ENCODE measurements at places on chromosomes 2 and 18.
A peak's percentile ranks its signal among the peaks of the same experiment; 100 is the strongest.

GRCh38 chr2:224930990-224931389 lies 111.3 kb downstream of the DOCK10 start:
- no peak for DNase-seq

DNA sequence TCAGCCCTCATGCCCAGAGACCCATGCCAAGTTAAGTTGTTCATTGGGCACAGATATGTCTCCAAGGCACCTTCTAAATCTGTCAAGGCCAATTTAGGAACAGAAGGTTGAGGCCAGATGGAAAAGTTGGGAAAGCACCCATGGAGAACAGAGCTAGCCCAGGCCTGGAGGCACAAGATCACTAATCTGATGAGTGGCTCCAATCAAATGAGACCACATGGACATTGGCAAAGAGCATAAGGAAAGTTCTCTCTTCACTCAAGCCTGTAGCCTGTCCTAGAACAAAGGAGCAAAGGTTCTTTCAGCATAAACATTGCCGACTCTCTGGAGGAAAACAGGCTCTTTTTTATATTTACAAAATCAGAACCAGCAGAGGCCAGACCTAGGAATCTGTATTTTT lies 154.8 kb downstream of the RNF152 start:
- no peak for DNase-seq

- DNase-seq = no peak
These were observed 57.2 kb upstream of the RTN4 start for GRCh38 chr2:55107436-55107835.

- no peak for DNase-seq
These were observed 70.5 kb upstream of the PPP1CB start for GRCh38 chr2:28681158-28681571.

GRCh38 chr2:68519236-68519635 lies 51.9 kb downstream of the APLF start:
- DNase-seq = no peak

DNA sequence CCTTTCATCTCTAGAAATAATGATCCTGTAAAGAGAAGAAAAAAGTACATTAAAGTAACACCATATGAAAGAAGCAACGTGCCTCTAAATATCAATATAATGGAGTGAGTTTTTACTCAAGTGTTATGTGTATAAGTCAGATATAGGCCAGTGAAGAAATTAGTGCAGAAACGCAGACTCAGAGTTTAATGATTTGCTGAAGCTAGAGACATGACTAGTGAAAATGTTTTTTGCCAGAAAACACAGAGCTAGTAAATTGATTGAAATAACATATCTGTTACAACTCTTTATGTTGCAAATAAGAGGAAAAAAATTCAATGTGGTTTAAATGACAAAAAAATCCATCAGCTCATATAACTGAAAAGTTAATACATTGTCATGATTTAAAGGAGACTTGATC lies 217.2 kb upstream of the NXPH2 start:
- no peak for DNase-seq

GRCh38 chr2:1663621-1664020 lies 80.7 kb downstream of the PXDN start:
- DNase-seq = peak; percentile 36

DNA sequence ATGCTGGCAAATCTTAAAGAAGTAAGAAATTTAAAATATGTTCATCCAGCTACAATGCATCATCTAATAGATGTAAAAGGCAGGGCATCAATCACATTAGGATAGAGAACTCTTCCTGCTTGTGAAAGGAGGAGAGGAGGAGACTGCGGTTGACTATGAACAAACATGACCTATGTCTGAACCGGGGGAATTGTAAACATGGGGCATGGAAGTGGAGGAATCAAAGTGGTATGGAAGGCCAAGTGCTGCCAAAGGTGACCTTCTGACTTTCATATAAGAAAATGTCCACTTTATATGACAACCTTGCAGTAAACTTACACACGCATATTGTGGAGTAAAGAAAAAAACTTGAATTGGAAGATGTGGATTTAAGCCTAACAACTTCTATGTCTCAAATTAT lies 20.0 kb upstream of the SLC8A1 start:
- DNase-seq = no peak

- no peak for DNase-seq
These were observed 50.0 kb upstream of the TTC39C start for GRCh38 chr18:23964282-23965238.

DNA sequence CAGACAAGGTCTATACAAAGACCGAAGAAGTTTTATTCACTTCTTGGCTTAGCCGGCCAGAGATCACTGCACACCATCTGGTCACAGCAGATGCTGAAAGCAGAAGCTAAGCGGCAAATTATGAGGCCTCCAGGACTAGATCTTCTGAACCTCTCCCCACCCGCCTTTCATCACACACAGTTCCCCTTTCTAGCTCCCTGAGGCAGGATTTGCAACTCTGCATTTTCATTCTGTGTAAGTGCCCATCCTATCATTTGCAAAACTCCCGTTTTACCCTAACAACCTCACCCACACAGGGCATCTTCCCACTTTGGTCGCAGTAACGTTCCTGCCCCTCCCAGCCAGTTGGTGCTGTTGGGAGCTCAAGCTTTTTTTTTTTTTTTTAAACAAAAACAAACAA lies 3.1 kb upstream of the MOB1A start:
- no peak for DNase-seq

DNA sequence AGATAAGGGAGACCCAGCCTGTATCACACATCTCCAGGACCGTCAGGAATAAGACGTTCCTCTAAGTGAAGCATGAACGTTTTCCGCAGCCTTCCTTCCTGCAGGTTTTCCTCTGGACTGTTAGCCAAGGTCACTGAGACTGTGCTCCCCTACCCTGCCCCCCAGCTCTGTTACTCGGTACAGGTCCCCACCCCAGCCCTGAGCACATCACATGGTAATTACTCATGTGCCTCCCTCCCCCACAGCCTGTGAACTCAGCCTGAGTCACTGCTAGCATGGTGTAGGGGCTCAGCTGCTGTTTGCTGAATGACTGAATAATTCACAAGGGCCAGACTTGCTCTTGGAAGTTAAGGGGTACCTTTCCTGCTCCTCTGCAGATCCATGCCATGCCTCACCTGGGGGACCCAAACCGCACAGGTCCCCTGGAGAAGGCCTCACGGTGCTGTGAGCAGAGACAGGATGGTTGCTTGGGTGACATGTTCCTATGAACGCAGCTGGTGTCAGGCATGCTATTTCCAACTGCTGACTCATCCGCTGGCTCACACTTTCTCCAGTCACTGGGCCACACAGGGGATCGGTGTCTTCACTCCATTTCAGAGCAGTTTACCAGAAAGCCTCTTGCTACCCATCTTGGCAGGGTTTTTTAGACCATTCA lies 88.2 kb downstream of the PLB1 start:
- DNase-seq = peak; percentile 71

DNA sequence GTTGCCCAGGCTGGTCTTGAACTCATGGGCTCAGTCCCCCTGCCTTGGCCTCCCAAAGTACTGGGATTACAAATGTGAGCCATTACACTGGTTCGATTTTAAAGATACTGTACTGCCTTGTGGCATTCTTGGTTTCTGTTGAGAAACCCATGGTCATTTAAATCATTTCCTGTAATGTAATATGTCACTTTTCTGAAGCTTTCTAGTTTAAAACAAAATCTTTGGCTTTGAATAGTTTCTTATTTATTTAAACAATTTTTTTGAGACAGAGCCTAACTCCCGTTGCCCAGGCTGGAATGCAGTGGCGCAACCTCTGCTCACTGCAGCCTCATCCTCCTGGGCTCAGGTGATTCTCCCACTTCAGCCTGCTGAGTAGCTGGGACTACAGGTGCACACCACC lies 8.9 kb downstream of the ZNF512 start:
- no peak for DNase-seq

DNA sequence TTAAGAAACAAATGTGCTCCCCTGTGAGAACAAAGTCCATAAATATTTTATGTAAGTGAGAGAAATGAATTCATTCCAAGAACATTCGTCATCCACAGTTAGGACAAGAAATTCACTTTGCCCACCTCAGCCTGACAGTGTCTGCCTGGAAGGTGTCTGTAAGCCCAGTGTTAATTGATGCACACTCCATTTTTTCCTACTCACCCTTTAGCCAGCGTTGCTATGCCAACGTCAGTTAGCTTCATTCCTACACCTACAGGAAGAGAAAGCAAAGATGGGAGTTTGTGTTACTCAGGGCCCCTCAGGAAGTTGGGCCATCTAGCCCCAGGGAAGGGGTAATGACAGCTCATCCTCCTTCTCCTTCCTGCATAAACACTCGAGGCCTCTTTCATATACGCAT lies 131.0 kb downstream of the ALPK2 start:
- DNase-seq = no peak

DNA sequence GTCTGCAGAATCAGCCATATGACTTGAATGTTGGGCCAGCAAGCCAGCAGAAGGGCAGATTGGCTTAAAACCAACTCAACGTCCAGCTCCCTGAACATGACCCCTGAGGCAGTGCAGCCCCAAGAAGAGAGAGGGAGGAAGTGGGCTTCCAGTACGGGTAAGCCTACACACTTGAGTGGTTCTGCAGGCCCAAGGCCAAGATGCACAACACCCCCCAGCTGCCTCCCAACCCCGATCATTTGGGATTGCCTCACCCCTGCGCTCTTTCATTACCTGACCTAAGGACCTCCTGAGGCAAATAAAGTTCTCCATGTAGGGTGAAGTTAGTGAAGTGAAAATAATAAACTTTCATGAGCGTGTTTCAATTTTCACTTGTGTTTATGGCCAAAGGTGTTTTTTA lies 536.0 kb downstream of the TNS1 start:
- DNase-seq = no peak

DNA sequence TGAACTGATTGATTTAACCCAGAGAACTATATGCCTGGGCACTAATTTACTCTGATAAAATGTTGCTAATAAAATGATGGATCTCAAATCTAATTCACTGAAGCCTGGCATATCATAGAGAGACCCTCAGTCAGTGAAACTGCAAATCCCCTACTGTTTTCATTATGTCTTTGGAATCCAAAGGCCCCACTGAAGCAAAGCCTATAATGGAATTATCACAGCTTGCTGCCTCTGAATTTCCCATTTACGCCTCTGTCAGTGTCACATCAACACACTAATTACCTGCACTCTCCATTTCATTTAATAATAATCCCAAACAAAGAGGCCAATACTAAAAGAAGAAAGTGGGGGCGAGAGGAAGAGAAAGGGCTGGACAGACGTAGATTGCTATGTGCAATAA lies 470.9 kb downstream of the MBD2 start:
- no peak for DNase-seq

GRCh38 chr2:61272421-61273070 lies 110.6 kb downstream of the C2orf74 start:
- no peak for DNase-seq

- no peak for DNase-seq
These were observed 265.4 kb downstream of the STK39 start for GRCh38 chr2:167981945-167982344.

- no peak for DNase-seq
These were observed 201.8 kb upstream of the KLHL14 start for GRCh38 chr18:32974421-32975162.

GRCh38 chr2:203543898-203544328 lies 8.8 kb upstream of the RAPH1 start:
- no peak for DNase-seq

GRCh38 chr2:228600265-228600664 lies 418.8 kb upstream of the SPHKAP start:
- DNase-seq = no peak

DNA sequence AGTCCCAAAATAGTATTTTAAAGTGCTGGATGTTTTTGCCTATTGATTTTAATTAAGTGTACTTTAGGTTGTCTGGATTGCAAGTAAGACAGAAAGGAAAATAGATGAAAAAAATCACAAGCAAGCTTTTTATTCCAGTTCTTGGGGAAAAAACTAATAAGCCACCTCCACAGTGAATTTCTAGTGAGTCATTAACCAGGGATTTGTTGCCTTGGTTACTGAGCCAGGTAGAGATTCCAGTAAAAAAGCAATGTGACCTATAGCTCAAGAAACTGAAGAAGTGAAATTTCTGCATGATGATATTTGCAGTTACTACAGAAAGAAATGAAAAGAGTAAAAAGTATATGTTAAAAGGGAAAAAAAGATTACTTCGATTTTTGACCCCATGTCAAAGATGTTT lies 160.6 kb downstream of the METTL4 start:
- DNase-seq = no peak

DNA sequence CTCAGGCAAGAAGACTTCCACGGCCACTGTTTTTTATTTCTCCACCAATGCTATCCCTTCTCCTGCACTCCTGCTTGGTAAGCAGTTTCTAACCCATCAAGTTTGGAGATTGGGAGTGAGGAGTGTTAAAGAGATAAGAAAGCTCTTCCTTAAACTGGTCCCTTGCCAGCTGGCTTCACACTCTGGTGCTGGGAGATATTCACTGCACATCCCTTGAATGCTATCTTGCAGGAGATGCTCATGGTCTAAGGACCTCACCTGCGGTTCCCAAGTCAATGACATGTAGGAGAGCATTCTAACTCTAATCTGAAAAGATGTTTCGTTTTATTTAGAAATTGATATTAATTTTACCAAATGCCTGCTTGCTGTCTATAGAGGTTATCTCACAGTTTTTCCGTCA lies 28.2 kb upstream of the CYRIA start:
- DNase-seq = no peak

DNA sequence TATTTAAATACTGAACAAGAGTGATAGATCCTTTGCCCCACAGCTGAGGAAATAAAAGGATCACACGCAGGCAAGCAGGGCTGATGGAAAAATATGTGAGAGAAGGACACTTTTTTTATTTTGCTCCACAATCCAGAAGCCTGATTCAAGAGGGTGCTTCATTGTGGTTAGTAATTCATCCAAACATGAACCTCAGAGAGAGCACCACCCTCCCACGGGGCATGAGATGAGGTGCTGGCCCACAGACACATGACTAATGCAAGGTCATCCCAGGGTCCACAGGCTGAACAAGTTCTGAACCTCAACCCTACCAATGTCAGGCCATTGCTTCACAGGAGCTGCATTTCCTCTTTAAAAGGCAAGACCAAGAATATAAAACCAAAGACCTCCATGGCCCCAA lies 239.6 kb downstream of the MREG start:
- no peak for DNase-seq

- no peak for DNase-seq
These were observed 391 bp upstream of the TMEM17 start for GRCh38 chr2:62506421-62506750.

- DNase-seq = no peak
These were observed 12.7 kb downstream of the ABCB11 start for GRCh38 chr2:169018390-169018789.

GRCh38 chr2:134273256-134273983 lies 19.5 kb downstream of the MGAT5 start:
- DNase-seq = no peak

DNA sequence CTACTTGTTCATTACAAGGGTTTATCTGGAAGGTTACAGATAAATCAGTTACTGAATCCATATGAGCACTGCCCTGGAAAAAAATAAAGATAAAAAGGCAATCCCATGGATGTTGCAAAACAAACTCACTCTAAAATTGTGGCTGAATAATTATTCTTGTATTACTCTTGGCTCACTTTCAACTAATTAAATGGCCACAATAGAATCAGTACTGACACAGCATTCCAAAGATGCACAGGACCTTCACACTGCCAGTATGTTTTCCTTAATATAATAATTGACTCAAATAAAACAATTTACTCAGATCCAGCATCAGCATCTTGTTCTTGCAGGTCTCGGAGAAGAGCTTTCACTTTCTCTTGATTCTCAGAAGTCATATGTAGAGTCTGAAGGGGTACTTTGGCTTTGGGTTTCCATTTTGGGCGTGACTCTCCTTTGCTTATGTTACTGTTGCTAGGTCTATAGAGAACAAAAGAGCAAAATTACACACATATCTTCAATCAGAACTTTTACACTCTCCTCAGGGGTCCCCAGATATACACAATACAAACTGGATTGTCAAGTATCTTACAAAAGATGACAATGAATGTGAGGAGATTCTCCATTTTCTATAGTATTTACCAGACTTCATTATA lies 12.6 kb downstream of the DHX57 start:
- no peak for DNase-seq

Data from right forelimb (tissue), 1 donor.